ENCODE measurements at places on chromosomes 5 and 9.

- DNase-seq, result no peak
Observed at GRCh38 chr9:5422276-5422675, 15.4 kb downstream of the PLGRKT start.

DNA sequence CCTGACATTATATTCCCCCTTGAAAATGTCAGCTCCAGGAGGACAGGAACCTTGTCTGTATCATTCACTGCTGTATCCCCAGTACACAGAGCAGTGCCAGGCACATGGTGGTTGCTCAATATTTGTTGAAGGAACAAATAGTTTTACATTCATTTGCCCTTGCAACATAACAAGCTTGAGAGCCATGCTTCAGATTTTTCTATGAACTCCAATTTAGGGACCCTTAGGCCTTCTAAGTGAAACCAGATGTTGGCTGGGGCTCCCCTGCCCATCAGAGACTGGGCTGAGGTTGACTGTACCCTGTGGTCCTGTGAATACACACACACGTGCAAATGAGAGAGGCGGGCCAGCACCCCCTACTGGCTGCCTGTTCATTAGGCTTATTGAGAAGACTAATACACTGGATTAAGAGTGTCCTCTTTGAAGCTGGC, 214.9 kb upstream of the WWC1 start:
- DNase-seq, result no peak

DNA sequence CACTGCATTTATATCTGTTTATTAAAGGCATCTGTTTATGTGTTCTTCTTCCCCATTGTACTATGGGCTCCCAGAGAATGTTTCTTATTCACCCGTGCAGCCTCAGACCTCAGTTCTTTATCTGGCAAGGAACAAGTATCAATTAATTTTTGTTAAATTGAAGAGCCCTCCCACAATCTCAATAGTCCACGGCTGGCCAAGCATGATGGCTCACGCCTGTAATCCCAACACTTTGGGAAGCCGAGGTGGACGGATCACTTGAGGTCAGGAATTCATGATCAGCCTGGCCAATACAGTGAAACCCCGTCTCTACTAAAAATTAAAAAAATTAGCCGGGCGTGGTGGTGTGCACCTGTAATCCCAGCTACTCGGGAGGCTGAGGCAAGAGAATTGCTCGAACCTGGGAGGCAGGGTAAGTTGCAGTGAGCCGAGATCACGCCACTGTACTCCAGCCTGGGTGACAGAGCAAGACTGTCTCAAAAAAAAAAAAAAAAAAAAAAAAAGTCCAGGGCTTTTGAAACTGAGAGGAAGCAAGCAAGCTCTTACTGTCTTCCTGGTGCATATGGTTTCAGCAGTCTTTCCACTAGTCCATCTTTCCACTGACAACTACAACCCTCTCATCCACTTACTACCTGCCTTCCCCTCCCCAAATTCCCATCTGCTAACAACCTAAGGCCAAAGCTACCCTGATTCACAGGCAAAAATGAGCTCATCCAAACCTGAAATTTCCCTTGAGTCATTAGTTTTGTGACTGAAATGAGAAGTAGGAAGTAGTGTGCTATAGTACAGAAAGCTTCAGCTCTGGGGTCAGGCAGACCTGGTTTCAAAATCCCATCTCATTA, 2.3 kb upstream of the HK3 start:
- no peak for DNase-seq

GRCh38 chr5:124581738-124582560, 164.5 kb downstream of the ZNF608 start:
- DNase-seq, result no peak

GRCh38 chr5:130198927-130199326, 294.7 kb downstream of the CHSY3 start:
- DNase-seq, result no peak

DNA sequence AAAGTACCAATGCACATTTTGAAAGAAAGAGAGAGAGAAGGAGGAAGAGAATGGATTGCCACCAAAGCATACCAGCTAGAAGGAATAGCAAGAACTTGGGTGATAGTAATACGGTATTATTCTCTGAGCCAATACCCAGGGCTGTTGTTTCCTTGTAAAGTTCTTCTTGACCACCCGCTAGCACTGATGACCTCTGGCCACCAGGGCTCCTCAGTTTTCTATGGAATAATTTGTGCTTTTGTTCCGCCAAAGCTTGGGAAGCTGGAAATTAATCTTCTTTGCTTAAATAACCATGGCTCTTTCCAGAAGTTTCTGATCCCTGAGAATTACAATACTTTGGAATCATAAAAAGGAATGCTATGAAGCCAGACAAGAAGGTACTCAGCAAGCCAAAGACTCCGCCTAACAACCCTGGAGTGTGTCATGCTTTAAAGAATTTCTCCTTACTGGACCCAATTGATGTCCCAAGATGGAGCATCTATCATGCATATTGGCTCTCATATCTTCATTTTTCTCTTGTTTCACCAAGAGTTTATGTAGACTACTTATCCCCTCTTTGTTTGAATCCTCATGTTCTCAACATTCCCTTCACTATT, 29.8 kb downstream of the OR2K2 start:
- no peak for DNase-seq

DNA sequence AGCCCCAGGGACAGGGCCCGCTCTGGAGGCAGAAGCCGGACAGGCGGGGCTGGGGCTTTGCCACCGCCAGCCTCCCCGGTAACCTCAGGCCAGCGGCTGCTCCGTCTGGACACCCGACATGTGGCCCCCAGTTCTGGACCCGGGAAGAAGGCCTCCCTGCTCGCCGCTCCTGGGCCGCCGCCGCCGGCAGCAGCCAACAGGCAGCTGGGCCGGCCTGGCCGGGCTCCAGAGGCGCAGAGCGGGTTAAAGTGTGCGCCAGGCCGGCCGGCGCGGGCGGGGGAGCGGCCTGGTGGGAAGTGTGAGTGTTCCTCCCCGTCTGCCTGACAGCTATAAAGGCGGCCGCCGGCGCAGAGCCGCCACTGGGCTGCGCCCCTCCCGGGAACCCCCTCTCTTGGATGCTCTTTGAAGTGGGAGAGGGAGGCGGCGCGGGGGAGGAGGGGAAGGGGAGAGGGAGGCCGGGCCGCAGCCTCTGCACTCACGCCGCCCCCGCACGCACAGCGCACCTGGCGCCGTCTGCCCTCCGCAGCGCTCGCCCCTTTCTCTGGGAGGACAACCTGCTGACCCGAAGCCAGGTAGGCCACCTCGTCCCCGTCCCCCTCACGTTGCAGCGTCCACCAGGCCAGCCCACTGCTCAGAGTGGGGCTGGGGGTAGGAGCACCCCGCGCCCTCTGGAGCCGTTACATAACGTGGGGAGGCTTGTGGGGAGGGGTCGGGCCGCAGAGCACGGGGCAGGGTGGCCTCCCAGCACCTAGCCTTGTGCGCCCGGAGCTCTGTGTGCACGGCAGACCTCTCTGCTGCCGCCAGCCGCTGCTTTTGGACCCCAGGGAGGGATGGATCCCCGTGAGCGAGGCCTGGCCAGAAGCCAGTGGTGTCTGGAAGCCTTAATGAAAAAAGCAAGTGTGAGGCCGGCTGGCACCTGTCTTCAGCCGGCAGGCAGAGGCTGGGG, at the start of gene ADAMTSL2:
TSS of gene ADAMTSL2 (plus strand) at position 359 of the 946 bp plus-strand sequence. CDS start 2,009 bp downstream, outside the sequence.
- no peak for DNase-seq

DNA sequence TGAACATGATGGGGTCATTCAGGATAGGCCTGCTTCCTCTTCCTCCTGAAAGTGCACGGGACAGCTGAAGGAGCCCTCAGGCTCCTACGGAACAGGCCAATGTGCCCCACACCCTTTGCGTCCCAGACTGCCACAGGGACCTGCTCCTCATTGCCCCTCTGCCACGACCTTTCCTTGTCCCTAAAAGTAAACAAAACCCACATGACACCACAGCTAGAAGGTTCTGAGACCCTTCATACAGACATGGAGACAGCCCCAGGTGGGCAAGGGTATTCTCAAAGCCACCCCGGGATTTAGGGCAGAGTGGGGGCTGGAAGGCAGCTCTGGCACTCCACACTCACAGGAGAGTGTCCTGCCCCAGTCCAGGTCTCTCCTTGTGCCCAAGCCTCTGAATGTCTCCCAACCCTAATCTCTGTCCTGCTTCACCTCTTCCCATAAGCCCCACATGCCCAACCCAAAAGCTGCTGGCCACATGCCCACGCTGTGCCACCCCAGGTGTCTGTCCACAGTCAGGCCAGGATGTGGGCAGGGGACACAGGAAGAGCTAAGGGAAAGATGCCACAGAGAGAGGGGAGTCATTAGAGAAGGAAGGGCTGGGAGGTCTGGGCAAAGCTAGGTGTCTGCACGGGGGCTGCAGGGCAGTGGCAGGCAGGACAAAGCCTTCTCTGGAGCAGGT, 800 bp downstream of the AMBP start:
- no peak for DNase-seq

DNA sequence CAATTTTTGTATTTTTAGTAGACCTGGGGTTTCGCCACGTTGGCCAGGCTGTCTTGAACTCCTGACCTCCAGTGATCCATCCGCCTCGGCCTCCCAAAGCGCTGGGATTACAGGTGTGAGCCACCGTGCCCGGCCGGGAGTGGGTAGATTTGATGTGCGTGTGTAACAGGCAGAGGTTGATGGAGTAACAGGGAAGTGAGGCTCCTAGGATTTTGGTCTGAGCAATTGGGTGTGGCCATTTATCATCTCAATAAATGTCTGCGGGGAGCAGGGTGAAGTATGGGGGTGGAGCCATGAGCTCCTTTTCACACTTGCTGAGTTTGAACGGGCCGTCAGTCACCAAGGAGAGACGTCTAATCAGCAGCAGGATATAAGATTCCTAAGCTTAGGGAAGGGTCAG, 1.2 kb upstream of the REXO4 start:
- DNase-seq, result no peak

GRCh38 chr5:37723162-37723961, 116.5 kb downstream of the GDNF start:
- no peak for DNase-seq

Measured in retinal pigment epithelial cell (primary cell).